CD4-positive, alpha-beta T cell treated with Interleukin-4 for 1 hour (primary cell): ENCODE measurements at places on chromosomes 1 and 21.

DNA sequence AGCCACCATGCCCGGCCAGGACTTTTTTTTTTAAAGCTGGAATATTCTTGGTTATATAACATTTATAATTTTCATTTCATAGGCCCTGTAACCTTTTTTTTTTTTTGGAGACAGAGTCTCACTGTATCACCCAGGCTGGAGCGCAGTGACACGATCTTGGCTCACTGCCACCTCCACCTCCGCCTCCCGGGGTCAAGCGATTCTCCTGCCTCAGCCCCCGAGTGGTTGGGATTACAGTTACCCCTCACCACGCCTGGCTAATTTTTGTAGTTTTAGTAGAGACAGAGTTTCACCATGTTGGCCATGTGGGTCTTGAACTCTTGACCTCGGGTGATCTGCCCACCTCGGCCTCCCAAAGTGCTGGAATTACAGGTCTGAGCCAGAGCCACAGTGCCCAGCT lies 12.6 kb downstream of the ZYG11B start:
- DNase-seq, result no peak

DNA sequence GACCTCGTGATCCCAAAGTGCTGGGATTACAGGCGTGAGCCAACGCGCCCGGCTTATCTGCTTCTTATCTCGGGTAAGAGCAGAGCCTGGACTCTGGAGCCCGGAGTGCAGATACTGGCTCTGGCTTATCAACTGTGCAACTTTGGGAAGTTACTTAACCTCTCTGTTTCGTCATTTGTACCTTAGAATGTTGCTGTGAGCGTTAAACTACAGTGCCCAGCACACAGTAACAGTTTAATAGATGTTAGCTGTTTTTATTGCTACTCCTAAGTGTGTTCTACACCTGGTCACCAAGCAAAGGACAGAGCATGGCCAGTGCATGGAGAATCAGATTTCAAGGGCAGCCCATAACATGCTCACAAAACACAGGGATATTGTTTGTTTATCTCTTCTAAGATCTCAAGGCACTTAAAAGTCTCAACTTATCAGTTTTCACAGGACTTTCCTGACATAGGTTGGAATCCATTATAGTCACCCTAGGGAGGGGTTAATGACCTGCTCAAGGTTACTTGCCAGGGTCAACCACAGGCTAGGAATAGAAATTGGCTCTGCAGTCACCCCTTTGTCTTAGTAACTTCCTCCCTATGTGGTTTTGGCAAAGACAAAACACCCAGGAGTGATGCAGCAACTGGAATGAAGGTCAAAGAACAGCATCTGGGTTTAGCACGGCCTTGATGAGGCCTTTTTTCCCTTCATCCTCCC lies 22.5 kb upstream of the SRP9 start:
- no peak for DNase-seq

DNA sequence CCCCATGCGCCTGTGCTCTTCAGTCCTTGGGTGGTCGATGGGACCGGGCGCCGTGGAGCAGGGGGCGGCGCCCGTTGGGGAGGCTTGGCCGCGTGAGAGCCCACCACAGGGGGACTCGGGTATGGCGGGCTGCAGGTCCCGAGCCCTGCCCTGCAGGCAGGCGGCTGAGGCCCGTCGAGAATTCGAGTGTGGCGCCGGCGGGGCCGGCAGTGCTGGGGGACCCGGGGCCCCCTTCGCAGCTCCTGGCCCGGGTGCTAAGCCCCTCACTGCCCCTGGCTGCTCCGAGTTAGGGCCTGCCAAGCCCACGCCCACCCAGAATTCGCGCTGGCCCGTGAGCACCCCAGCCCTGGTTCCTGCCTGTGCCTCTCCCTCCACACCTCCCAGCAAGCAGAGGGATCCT lies 26.1 kb downstream of the TLR5 start:
- no peak for DNase-seq

GRCh38 chr1:53526451-53527101 lies 67.4 kb downstream of the DMRTB1 start:
- DNase-seq, result no peak

DNA sequence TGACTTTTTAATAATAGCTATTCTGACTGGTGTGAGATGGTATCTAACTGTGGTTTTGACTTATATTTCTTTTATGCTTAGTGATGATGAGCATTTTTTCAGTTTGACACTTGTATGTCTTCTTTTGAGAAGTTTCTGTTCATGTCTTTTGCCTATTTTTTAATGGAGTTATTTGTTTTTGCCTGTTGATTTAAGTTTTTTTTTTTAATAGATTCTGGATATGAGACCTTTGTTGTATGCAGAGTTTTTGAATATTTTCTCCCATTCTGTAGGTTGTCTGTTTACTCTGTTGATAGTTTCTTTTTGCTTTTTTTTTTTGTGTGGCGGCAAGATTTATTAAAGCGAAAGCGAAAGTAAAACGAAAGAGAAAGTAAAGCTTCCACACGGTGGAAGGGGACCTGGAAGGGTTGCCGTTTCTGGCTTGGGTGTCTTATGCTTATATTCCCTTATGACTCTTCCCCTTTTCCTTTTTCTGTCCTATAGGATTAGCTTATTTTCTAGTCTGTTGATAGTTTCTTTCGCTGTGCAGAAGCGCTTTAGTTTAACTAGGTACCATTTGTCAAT lies 67.6 kb downstream of the TBX19 start:
- no peak for DNase-seq

- no peak for DNase-seq
Measured at GRCh38 chr1:118627435-118627834, 360.7 kb downstream of the TBX15 start.

DNA sequence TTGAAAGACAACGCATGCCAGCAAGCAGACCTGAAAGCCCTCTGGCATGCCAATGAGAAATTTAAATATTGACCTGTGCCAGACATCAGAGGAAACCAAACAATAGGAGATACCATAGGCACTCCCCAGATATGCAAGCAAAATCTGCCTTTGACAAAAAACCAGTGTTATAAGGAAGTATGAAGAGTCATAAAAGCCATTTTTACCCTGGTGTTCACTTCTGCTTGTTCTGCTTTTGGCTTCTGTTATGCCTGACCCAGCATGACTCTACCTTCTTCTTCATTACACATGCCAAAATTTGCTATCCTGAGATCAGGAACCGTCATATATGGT lies 26.4 kb downstream of the NPHS2 start:
- DNase-seq, result no peak

GRCh38 chr1:164932580-164932979 lies 373.6 kb downstream of the PBX1 start:
- DNase-seq, result no peak

DNA sequence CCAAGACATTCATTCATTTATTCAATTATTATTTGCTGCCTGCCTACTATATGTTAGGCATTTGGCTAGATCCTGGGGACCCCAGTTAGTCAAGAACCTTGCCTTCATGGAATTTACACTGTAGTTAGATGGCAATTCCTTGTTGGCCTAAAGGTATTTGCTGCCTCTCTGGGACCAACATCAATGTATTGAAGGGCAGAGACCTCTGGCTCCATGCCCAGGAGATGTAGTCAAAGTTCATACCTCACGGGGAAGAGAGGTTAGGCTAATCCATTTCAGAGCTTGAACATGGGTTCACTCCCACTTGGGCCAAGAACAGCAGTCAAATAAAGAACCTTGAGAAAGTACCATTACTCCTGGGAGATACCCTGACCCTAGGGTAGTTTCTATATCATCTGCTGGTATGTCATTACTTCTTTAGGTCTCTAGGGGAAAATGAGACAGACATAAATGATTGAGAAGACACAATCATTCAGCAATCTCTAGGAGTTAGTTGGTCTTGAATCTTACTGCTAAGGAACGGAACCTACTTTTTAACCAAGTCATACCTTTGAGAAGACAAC lies 32.0 kb downstream of the SORT1 start:
- no peak for DNase-seq

- no peak for DNase-seq
Measured at GRCh38 chr1:27713139-27713725, 12.5 kb upstream of the FAM76A start.

DNA sequence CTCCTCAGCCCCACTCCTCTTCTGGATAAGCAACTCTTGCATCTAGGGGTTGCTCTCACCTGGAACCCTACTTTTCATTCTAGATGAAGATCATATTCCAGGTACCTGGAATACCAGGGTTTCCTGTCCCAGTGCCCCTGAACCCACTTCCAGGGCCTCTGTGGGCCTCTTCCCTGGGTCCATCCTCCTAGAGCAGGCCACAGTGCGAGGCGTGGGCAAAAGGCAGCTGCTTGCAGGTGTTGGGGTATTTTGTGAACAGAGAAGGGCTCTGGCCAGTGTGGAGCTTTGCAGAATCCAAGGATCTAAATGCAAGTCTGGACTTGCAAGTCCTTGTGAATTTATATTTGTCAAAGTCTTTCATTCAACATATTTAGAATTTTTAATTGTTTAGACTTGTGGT lies 240.4 kb upstream of the POU3F1 start:
- DNase-seq, result no peak

DNA sequence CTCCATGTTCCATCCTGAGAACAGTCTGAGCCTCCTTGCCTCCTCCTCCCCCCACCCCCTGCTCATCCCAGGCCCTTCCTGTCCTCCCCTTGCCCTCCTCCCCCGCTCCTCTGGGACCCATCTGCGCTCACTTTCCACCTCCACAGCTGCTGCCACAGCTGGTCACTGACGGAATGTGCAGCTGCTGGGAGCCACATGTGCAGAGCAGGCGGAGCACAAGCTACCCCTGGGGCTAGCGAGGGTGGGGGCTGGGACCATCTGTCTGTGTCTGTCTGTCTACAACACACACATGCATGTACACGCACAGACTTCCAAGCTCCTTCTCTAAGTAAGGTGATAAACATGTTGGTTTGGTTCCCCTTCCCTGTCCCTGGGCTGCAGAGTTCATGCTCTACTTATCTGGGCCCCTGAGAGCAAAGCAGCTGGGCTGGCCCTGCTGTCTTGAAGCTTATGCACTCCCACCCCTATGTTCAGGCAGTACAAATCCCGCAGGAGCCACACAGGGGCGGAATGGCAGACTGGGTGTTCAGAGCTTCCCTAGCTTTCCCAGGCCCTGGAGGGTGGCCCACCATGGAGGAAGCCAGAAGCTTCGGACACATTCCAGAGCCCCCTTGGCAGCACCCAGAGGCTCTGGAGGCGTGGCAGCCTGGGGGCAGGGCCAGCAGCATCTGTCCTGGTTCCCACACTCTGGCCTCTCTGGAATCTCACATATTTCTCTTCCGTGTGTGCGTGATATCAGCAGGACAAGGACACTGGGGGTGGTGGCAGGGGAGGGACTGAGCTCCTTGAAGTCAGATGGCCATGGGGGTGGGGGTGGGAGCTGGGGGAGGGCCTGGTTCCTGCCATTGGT lies 7.0 kb upstream of the HEYL start:
- no peak for DNase-seq
